ENCODE measurements at places on chromosomes 2 and 18.

DNA sequence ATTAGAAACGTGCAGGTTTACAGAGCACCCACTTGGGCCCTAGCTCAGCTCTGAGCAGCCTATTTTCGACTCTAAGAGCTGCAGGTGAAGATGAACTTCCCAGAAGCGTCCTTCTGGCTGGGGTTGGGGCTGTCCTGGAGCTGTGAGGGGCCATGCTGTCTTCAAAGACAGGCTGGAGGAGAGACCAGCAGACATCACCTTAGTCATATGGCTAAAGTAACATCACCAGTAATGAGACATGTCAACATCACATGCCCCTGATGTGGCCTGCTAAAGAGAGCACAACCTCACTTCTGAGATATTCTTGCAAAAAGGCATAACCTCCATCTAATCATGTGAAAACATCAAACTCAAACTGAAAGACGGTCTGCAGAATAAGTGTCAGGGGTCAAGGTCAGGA lies 87.2 kb upstream of the ZNF532 start:
- H3K27ac ChIP-seq = no peak overlapping the region
- no peak overlapping the region for H3K4me3 ChIP-seq
- H3K36me3 ChIP-seq = no peaks in the 10 kb centered on the region
- DNase-seq = no peak
- no peaks in the 10 kb centered on the region for H3K27me3 ChIP-seq

DNA sequence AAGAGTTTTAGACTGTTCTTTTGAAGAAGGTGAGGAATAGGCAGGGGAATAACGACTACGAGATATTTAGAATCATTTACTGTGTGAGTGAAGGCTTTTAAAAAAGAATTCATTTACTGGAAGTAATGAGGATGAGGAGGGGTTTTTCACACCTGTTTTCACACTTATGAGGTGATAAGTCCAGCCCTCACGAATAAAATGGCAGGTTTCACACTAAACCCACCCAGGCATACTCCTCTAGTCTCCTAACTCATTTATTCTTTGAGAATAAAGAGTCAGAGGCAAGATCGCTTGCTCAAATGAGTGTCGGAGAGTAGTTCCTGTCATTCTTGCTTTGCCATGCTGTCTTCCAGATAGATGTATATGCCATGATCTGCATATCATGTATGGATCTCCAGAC lies 79.0 kb upstream of the ZEB2 start:
- no peaks in the 10 kb centered on the region for H3K27me3 ChIP-seq
- no peak for DNase-seq
- H3K4me3 ChIP-seq = no peak overlapping the region
- H3K36me3 ChIP-seq = no peaks in the 10 kb centered on the region
- no peak overlapping the region for H3K27ac ChIP-seq

- DNase-seq = no peak
- H3K36me3 ChIP-seq = no peaks in the 10 kb centered on the region
- H3K27ac ChIP-seq = no peak overlapping the region
These were observed 204.2 kb downstream of the CBLN2 start for GRCh38 chr18:72339976-72340375.

DNA sequence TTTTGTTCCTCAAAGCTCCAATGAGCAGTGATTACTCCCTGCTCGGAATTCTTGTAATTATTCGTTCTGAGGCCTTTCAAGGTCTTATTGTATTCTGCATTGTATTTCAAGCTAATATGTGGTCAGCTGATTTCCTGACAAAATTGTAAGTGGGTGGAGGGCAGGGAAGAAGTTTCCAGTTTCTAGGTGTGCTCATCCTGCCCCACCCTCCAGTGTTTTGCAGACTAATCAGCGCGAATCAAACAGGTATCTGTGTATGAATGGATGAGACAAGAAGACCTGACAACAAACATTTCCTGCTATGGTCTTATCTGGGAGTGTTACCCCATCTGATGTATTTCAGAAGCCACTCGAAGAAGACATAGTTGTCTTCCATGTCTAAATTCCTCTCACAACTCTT lies 35.3 kb downstream of the MYCN start:
- no peak overlapping the region for H3K4me3 ChIP-seq
- no peaks in the 10 kb centered on the region for H3K4me1 ChIP-seq
- H3K36me3 ChIP-seq = no peaks in the 10 kb centered on the region
- H3K27me3 ChIP-seq = no peaks in the 10 kb centered on the region
- no peak for DNase-seq
- no peak overlapping the region for H3K27ac ChIP-seq

GRCh38 chr2:29025711-29026110 lies 44.6 kb downstream of the TOGARAM2 start:
- H3K27ac ChIP-seq = no peak overlapping the region
- H3K4me3 ChIP-seq = no peak overlapping the region
- H3K36me3 ChIP-seq = no peaks in the 10 kb centered on the region
- no peaks in the 10 kb centered on the region for H3K4me1 ChIP-seq
- no peak for DNase-seq

DNA sequence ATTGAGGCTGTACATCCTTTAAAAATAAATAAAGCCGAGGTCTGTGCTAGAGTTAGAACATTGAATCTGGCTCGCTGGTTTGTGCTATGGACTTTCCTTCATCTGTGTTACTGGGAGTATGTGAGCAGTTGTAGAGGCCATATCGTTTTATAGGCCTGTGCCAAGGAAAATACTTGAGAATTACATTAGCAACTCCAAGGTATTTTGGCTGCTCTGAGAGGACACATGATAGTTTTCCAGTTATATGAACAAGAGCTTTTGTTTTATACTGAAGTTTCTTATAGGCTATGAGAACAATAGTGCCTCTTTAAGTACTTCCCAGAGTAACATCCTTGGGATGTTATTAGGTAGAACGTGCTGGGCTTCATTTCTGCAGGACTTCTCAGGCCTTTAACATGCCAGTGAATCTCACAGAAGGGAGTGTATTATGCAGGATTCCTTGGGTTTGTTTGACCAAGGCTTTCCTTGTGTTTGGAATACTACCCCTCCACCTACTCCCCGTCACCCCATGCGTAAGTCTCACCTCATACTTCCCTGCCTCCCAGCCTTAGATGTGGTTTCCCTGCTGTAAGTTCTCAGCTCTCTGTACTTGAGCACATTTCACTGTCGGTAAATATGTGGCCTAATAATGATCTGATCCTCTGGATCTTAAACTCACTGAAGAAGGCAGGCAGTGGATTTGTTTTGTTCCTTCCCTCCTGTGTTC lies 21.0 kb downstream of the TCF7L1 start:
- H3K27me3 ChIP-seq = no peaks in the 10 kb centered on the region
- no peaks in the 10 kb centered on the region for H3K36me3 ChIP-seq
- no peak overlapping the region for H3K4me3 ChIP-seq
- H3K4me1 ChIP-seq = no peaks in the 10 kb centered on the region

DNA sequence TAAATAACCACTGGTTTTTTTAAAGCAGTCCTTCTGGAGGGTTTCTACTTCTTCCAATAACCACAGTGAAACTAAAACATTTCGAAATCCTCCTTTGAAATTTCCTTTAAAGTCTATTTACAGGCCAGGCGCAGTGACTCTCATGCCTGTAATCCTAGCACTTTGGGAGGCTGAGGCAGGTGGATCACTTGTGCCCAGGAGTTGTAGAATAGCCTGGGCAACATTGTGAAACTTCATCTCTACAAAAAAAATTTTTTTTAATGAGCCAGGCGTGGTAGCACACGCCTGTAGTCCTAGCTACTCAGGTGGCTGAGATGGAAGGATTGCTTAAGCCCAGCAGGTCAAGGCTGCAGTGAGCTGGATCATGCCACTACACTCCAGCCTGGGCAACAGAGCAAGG lies 15.2 kb downstream of the KIDINS220 start:
- H3K4me1 ChIP-seq = peaks cover 18% of the 10 kb centered on the region
- H3K27me3 ChIP-seq = no peaks in the 10 kb centered on the region
- H3K27ac ChIP-seq = peak overlapping the region; percentile 34
- H3K36me3 ChIP-seq = peaks cover 60% of the 10 kb centered on the region
- no peak for DNase-seq

DNA sequence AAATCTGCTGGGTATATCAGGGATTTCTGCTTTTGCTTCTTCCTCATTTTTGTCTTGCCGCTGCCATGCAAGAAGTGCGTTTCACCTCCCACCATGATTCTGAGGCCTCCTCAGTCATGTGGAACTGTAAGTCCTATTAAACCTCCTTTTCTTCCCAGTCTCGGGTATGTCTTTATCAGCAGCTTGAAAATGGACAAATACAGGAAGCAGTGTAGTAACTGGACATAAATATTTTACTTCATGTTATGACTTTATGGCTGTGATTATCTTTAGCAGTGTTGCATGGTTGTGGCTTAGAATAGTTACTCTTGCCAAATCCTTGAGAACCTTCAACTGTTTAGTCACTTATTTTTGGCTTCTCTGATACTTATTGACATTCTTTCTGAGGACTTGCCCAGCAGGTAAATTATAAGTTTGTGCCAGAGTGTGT lies 66.2 kb upstream of the DLX2 start:
- no peaks in the 10 kb centered on the region for H3K36me3 ChIP-seq
- peaks cover 8% of the 10 kb centered on the region for H3K27me3 ChIP-seq
- no peak overlapping the region for H3K4me3 ChIP-seq
- peaks cover 6% of the 10 kb centered on the region for H3K4me1 ChIP-seq

- no peaks in the 10 kb centered on the region for H3K27me3 ChIP-seq
- no peak overlapping the region for H3K27ac ChIP-seq
- no peaks in the 10 kb centered on the region for H3K36me3 ChIP-seq
- no peak for DNase-seq
- H3K4me1 ChIP-seq = no peaks in the 10 kb centered on the region
These were observed 855.5 kb upstream of the SALL3 start for GRCh38 chr18:78123926-78124797.

Data from CD14-positive monocyte (primary cell).